ENCODE measurements at places on chromosomes 2 and 18. TPM values are rescaled to one million over a fixed set of nuclear protein-coding genes. Genes with fewer than 3 reads are reported as not detected.

The HTRA2 gene
- total RNA-seq = 49.4 TPM

The TMEM169 gene
- 1.2 TPM for total RNA-seq

The RAB3GAP1 gene
- 10.7 TPM for total RNA-seq

The NEU2 gene
- not detected for total RNA-seq

The CIDEA gene
- total RNA-seq = not detected

DNA sequence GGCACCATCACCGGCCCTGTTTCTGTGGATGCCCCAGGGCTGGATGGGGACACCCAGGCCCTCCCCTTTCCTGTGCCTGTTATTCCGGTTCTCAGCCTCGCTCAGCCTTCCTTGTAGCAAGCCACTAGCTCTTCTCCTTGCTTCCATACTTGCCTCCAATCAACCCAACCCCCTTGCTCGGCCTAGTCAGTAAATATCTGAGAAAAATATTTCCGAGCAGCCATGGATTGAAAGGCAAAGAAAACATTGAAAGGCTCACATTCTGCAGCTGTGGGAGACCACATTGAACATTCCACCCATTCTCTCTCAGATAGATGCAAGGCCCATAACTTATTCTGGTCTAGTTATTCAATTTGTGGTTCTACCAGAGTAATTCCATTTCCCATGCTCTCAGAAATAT lies 114.9 kb downstream of the SPP2 start:
- H3K27ac ChIP-seq = no peak overlapping the region
- no peak overlapping the region for H3K4me3 ChIP-seq
- DNase-seq = no peak
- no peaks in the 10 kb centered on the region for H3K36me3 ChIP-seq

GRCh38 chr2:15480552-15480951 lies 80.6 kb downstream of the NBAS start:
- no peaks in the 10 kb centered on the region for H3K27me3 ChIP-seq
- DNase-seq = no peak
- no peaks in the 10 kb centered on the region for H3K4me1 ChIP-seq
- no peak overlapping the region for H3K4me3 ChIP-seq
- peaks cover 20% of the 10 kb centered on the region for H3K36me3 ChIP-seq
- H3K27ac ChIP-seq = no peak overlapping the region

DNA sequence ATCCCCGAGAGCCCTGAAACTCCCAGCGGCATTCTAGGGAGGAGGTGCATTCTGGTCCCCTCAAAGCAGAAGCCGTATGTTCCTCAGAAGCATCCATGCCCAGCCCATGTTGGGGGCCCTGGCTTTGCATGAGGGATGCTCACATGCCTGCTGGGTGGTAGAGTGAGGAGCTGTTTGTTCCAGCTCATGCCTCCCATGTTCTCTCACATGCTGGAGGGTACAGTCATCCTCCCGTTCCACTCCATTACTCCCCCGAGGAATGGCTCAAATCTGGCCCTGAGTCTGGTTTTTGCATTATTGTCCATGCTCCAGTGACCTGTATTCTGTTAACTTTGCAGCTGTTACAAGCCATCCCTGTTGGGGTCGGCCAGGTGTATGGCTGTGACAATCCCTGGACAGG lies 24.1 kb downstream of the SLC14A2 start:
- no peaks in the 10 kb centered on the region for H3K36me3 ChIP-seq
- no peak for DNase-seq
- H3K4me3 ChIP-seq = no peak overlapping the region
- H3K27ac ChIP-seq = no peak overlapping the region

DNA sequence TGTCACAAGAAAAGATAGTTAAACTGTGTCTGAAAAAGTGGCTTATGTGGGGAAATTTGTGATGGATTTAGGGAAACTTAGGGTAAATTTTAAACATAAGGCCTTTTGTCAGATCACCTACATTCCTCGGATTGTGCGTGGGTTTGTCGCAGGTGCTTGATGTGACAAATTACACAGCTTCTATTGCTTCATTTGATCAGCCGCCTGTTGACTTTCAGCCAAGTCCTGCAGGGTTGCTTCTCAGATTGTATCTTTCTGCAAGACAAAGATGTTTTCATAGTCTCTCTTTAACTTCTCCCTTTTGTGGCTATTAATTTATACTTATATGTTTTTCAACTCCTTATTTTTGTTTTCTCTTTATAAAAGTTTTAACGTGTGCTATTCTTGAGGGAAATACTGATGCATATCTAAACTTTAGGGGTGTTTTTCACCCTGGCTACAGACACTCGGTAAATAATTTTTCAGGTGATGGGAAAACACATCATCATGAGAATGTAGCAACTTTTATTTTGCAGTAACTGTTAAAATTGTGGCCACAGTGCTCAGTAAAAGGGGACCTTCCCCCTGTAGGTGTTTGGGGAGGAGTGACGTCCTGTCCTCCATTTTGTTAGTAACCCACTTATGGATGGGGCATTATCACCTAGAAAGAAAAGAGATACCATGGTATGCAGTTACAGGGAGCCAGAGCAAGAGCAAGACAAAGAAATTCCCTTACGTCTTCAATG lies 31.4 kb downstream of the GALM start:
- no peak overlapping the region for H3K4me3 ChIP-seq
- peaks cover 45% of the 10 kb centered on the region for H3K36me3 ChIP-seq
- peak overlapping the region; percentile 51 for H3K27ac ChIP-seq
- peaks cover 47% of the 10 kb centered on the region for H3K4me1 ChIP-seq
- H3K27me3 ChIP-seq = no peaks in the 10 kb centered on the region

- peak overlapping the region; percentile 16 for H3K4me3 ChIP-seq
- H3K36me3 ChIP-seq = peaks cover 24% of the 10 kb centered on the region
- peak overlapping the region; percentile 56 for H3K27ac ChIP-seq
Observed at GRCh38 chr2:222302178-222303018, 3.6 kb upstream of the PAX3 start.

- peaks cover 58% of the 10 kb centered on the region for H3K4me1 ChIP-seq
- no peak for DNase-seq
- H3K36me3 ChIP-seq = no peaks in the 10 kb centered on the region
- H3K27ac ChIP-seq = peak overlapping the region; percentile 94
Observed at GRCh38 chr2:65300134-65300760, 72.6 kb downstream of the ACTR2 start.

DNA sequence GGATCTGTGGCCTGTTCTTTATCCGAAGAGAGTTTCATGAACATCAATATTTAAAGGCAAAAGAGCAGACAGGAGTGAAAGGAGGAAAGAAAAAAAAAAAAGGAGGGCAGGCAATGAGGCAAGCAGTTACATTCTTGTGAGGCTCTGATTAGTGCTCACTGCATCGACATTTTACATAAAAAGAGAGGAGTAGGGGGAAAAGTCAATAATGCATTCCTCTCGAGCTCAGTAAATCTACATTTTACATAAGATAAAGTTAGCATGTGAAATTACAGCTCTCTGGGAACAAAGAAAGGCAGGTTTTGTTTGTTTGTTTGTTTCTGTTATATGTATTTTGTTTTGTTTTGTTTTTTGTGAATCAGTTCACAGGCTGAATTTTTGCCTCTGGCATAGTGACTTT lies 187.1 kb upstream of the ARL4C start:
- peaks cover 14% of the 10 kb centered on the region for H3K27me3 ChIP-seq
- no peaks in the 10 kb centered on the region for H3K4me1 ChIP-seq
- no peak overlapping the region for H3K4me3 ChIP-seq
- DNase-seq = no peak

DNA sequence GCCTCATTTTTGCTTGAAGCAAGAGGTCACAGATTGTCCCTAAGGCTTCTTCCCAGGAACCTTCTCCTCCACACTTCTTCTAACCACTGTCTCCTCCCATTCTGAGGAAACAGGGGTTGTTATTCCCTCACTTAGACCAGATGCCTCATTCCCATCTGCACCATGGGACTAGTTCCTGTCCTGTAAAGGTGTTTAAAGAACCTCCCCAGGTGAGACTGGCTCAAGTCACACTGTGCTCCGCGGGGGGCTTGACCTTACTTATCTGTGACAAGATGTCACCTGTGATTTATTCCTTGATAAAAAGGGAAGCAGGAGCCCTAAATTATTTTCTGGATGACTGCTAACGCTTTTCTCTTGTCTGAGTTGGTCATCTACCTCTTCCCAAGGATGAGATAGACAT lies 8.2 kb upstream of the CDH2 start:
- H3K36me3 ChIP-seq = no peaks in the 10 kb centered on the region
- no peak overlapping the region for H3K27ac ChIP-seq
- H3K4me1 ChIP-seq = no peaks in the 10 kb centered on the region
- H3K4me3 ChIP-seq = no peak overlapping the region

DNA sequence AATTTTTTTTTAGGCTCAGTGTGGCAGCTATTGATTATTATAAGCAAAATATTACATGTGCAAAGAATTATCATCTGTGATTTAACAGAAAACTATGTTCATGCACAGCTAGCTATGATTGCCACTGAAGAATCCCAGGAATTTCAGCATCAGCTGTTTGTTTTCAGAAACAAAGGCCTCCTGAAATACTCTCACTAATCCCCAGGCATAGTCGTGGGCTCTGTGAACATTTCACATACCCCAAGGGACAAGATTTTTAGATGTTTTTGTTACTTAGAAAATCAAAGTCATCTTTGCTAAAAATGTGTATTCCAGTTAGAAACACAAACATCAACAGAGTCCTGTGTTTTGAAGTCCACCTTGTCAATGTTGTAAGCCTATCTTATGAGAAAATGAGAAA lies 156.1 kb downstream of the MYO1B start:
- no peak overlapping the region for H3K4me3 ChIP-seq
- peaks cover 15% of the 10 kb centered on the region for H3K4me1 ChIP-seq
- H3K27me3 ChIP-seq = no peaks in the 10 kb centered on the region

- no peak overlapping the region for H3K27ac ChIP-seq
- peaks cover 30% of the 10 kb centered on the region for H3K27me3 ChIP-seq
- no peaks in the 10 kb centered on the region for H3K4me1 ChIP-seq
- H3K36me3 ChIP-seq = peaks cover 4% of the 10 kb centered on the region
- no peak for DNase-seq
- no peak overlapping the region for H3K4me3 ChIP-seq
Observed at GRCh38 chr18:79785831-79786230, 11.9 kb upstream of the KCNG2 start.

DNA sequence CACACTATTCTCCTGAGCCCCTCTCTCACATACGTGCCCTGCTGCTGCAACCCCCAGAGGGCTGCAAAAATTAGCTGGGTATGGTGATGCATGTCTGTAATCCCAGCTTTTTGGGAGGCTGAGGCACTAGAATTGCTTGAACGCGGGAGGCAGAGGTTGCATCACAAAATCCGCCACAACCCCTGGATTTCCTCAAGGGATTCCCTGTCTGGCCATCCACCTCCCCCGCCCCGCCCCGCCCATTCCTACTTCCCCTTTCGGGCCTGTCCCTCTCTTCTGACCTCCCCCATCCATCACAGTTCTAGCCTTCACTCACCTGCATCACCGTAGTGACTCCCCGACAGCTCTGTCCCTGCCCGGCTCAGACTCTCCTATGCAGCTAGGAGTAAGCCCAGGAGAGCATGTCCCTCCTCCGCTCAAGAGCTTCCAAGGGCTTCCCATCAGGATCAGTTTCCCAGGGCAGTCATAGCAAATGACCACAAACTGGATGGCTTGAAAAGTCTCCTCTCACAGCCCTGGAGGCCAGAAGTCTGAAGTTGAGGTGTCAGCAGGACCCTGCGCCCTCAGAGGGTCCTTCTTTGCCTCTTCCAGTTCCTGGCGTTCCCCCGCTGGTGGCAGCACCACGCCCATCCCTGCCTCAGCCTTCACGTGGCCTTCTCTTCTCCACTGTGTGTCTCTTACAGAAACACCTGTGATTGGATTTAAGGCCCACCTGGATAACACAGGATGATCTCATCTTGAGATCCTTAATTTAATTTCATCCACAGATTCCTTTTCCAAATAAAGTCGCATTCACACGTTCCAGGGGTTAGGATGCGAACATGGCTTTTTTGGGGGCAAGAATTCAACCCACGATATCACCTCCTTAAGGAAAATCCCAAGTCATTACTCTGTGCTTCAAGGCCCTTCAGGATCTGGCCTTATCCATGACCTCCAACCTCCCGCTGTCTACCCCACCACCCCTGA lies 58.5 kb downstream of the HS1BP3 start:
- H3K36me3 ChIP-seq = no peaks in the 10 kb centered on the region
- no peaks in the 10 kb centered on the region for H3K27me3 ChIP-seq
- no peak overlapping the region for H3K4me3 ChIP-seq
- no peak for DNase-seq
- H3K4me1 ChIP-seq = peaks cover 18% of the 10 kb centered on the region

- H3K27ac ChIP-seq = no peak overlapping the region
- peaks cover 7% of the 10 kb centered on the region for H3K4me1 ChIP-seq
- DNase-seq = no peak
- H3K36me3 ChIP-seq = no peaks in the 10 kb centered on the region
Observed at GRCh38 chr2:65514555-65515195, 82.3 kb upstream of the SPRED2 start.

- no peak for DNase-seq
- H3K4me1 ChIP-seq = no peaks in the 10 kb centered on the region
- H3K27me3 ChIP-seq = peaks cover 3% of the 10 kb centered on the region
- no peak overlapping the region for H3K4me3 ChIP-seq
Observed at GRCh38 chr2:202007015-202007982, 26.4 kb upstream of the FZD7 start.

GRCh38 chr2:73006969-73007710 lies 64.4 kb downstream of the SFXN5 start:
- no peaks in the 10 kb centered on the region for H3K4me1 ChIP-seq
- no peak for DNase-seq
- H3K27me3 ChIP-seq = peaks cover 2% of the 10 kb centered on the region
- no peaks in the 10 kb centered on the region for H3K36me3 ChIP-seq
- H3K4me3 ChIP-seq = no peak overlapping the region
- H3K27ac ChIP-seq = no peak overlapping the region

- no peak overlapping the region for H3K4me3 ChIP-seq
- H3K27me3 ChIP-seq = peaks cover 57% of the 10 kb centered on the region
- H3K4me1 ChIP-seq = peaks cover 19% of the 10 kb centered on the region
- peak overlapping the region; percentile 23 for H3K27ac ChIP-seq
- DNase-seq = no peak
Observed at GRCh38 chr2:170717991-170718589, 3.0 kb downstream of the SP5 start.

DNA sequence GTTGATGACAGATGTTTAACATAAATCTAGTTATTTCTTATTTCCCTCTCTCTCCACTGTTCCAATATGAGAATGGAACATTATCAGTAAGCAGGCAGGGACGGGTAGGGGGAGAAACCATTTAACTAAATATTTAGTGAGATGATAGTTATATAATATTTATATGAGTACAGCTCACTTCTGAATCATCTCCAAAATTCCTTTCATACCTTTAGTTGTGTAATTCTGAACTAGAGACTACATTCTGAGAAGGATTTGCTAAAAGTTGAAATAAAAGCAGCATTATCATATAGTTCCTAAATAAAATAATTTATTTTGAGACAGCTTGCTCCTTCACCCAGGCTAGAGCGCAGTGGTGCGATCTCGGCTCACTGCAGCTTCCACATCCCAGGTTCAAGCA lies 41.4 kb downstream of the B4GALT6 start:
- peaks cover 17% of the 10 kb centered on the region for H3K27me3 ChIP-seq
- peaks cover 11% of the 10 kb centered on the region for H3K4me1 ChIP-seq
- H3K36me3 ChIP-seq = no peaks in the 10 kb centered on the region
- DNase-seq = no peak
- H3K4me3 ChIP-seq = no peak overlapping the region

DNA sequence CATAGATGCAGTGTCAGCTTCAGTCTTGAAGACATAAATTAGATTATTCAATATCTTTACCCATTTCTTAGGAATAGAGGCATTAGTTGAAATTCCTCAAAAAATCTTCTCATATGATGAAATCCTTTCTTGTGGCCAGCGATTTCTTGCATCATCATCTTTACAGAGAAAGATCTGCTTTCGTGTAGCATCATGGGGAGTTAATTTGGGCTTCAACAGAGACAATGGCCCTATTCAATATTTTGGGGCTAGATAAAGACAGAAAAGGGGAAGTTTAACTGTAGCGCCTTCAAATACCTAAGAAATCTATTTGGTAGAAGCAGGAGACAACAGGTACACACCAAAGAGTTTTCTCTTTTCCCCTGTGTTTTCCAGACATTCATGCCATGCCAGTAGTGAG lies 73.8 kb downstream of the TGFA start:
- H3K4me3 ChIP-seq = no peak overlapping the region
- no peak overlapping the region for H3K27ac ChIP-seq
- H3K36me3 ChIP-seq = no peaks in the 10 kb centered on the region
- peaks cover 10% of the 10 kb centered on the region for H3K4me1 ChIP-seq

Measured in activated CD8-positive, alpha-beta T cell treated with anti-CD3 and anti-CD28 coated beads, Interleukin-2, amount 10 ng/mL, durations not matched to agents 7 days and 5 days (primary cell).